ENCODE measurements at places on chromosomes 6 and 20.

- no peak for DNase-seq
Measured at GRCh38 chr6:131787079-131787478, 20.7 kb upstream of the ENPP1 start.

DNA sequence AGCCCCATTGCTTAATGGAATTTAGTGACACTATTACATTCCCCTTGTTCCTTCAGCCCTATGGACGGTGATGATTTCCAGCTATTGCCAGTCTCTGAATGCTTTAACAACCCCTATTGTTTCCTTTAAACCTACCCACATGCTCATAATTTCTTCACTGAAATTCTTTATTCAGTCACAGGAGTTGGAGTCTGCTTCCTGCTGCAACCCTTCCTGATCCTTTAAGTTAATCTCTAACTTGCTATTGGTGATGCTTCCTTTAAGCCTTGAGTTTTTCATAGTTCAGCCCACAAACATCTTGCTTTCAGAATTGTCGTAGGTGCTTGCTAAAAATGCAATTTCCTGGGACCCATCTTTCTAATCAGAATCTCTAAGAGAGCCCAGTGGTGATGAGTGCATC lies 66.3 kb upstream of the TNFAIP3 start:
- DNase-seq, result peak; percentile 2

DNA sequence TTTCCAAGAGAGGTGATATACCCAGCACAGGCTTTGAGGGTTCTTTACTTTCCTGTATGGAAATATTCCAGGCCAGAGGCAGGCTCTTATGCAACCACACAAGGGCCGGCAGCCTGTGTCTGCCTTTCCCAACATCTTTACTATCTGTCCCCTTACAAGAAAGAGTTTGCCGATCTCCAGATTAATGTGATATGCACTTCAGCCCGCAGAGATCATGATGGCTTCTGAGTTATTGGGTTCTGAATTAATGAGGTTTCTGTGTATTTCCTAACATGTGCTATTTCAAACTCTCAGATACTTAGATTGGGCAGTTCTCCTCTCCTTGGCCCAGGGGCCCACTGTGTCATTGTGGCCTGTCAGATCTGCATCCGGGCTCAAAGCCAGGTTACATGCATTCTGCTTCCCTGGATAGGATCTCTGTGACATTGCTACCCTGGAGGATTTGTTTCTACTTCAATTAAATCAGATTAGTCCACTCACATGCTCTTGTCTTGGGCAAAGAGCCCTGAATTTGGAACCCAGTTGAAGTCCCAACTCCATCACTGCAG lies 56.6 kb downstream of the TGM2 start:
- DNase-seq, result no peak

GRCh38 chr6:140475086-140475485 lies 1100.6 kb upstream of the CITED2 start:
- DNase-seq, result no peak
